ENCODE measurements at places on chromosomes 7 and 10.

DNA sequence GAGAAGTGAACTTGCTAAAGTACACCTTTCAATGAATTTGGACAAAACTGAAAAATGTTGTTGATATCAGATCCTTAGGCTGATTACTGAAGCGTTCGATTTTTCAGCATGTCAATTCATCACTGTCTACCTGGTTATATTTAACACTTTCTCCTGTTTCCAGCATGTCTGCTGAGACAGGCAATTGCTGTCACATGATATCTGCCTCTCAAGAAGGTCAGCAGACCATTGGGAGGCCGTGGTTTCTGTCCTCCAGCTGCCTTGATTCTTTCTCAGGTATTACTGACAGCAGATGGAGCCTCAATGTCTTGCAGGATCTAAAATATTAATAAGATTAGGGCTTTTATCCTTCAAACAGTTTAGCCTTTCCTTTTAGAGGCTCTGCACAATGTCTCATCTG lies 127.5 kb downstream of the SNX10 start:
- H3K4me1 ChIP-seq = no peaks in the 10 kb centered on the region
- no peaks in the 10 kb centered on the region for H3K36me3 ChIP-seq
- no peak overlapping the region for H3K4me3 ChIP-seq

DNA sequence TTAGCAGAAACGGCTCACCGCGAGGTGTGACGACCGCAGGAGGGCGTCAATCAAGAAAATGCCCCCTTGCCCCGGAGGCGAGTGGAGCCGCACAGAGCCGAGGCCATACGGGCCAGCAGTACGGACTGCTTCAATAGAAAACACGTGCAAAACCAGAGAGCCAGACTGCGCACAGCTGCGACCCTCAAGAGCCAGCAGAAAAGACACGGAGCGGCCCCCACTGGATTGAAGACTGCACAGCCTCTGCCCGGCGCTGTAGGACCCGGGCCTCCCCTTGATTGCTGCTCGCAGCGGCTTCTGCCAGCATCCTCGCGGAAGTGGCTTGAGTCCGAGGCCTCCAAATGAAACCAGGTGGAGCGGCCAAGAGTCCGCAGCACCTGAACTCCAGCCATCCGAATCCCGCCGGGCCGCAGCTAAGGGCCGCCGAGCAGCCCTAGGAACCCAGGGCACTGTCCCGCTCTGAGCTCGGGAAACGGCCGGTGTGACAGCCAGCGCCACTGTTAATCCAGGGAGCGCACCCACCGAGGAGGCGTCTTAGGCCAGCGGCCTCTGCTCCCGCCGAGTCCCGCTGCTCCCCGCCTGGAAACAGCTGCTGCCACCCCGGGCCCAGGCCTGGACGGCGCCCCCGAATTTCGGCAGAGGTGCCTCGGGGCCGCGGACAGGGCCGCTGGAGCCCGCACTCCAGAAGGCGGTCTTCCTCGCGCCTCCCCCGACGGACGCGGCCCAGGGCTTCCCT lies 660 bp upstream of the HHEX start:
- no peak for DNase-seq
- peaks cover 16% of the 10 kb centered on the region for H3K4me1 ChIP-seq
- H3K4me3 ChIP-seq = peak overlapping the region; percentile 82
- H3K36me3 ChIP-seq = no peaks in the 10 kb centered on the region
- peaks cover 41% of the 10 kb centered on the region for H3K27me3 ChIP-seq
- no peak overlapping the region for H3K27ac ChIP-seq

GRCh38 chr10:102763037-102763607 lies 19.4 kb downstream of the WBP1L start:
- H3K27ac ChIP-seq = no peak overlapping the region
- no peak overlapping the region for H3K4me3 ChIP-seq
- no peaks in the 10 kb centered on the region for H3K27me3 ChIP-seq
- peaks cover 38% of the 10 kb centered on the region for H3K4me1 ChIP-seq

- H3K4me3 ChIP-seq = no peak overlapping the region
- H3K4me1 ChIP-seq = peaks cover 8% of the 10 kb centered on the region
- peaks cover 17% of the 10 kb centered on the region for H3K27me3 ChIP-seq
- no peak for DNase-seq
- H3K36me3 ChIP-seq = peaks cover 8% of the 10 kb centered on the region
Observed at GRCh38 chr10:110323503-110323902, 18.8 kb upstream of the SMNDC1 start.

DNA sequence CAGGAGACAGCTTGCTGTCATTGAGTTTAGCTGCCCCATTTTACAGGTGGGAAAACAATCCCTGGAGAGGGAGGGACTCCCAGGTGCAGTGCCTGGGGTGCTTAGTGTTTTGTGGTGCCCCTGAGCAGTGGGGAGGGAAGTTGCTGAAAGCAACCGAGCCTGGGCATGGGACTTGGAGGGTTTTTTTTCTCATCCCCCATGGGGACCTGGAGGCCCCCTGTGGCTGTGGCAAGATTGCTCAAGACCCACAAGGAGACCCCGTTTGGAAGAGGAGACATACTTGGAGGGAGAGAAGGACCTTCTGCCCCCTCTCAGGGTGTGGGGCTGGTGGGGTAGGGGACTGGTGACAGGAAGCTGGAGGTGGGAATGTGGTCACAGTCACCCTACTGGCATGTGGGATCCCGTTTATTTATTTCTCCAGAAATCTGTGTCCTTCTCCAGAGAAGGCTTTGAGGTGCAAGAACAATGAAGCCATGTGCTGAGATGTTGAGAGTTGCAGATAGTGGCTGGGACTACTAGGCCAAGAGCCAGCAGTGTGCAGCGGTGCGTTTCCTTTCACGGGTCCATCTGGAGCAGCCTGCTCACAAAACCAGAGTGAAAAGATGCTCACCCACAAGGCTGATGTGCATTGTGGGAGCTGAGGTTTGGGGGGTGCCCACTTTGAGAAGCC lies 21.5 kb downstream of the ZMIZ1 start:
- no peak for DNase-seq
- H3K36me3 ChIP-seq = no peaks in the 10 kb centered on the region
- H3K27ac ChIP-seq = peak overlapping the region; percentile 85
- H3K4me3 ChIP-seq = no peak overlapping the region
- no peaks in the 10 kb centered on the region for H3K27me3 ChIP-seq

GRCh38 chr10:78403781-78404180 lies 370.1 kb downstream of the RPS24 start:
- H3K27ac ChIP-seq = no peak overlapping the region
- H3K4me3 ChIP-seq = no peak overlapping the region
- peaks cover 2% of the 10 kb centered on the region for H3K36me3 ChIP-seq
- H3K4me1 ChIP-seq = peaks cover 8% of the 10 kb centered on the region

GRCh38 chr7:123023126-123023525 lies 27.6 kb upstream of the TAS2R16 start:
- H3K4me1 ChIP-seq = no peaks in the 10 kb centered on the region
- H3K36me3 ChIP-seq = no peaks in the 10 kb centered on the region
- DNase-seq = no peak
- no peaks in the 10 kb centered on the region for H3K27me3 ChIP-seq

DNA sequence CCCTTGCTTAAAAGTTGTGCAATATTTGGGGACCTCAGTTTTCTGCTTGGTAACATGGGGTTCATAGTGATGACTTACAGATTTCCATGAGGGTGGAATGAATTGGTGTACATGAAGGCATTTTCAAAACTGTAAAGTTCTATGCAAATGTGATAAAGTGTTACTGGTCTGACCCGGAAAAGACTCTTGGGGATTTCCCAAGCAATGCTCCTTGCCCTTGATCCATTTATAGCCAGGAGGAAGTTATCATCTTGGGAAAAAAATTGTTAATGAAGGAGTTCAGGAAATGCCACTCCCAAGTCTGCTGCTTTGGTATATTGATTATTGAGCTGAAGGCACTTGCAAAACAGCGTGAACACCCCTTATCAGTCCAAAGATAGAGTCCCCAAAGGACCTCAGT lies 96.3 kb upstream of the ZPBP start:
- peaks cover 9% of the 10 kb centered on the region for H3K4me1 ChIP-seq
- no peak overlapping the region for H3K27ac ChIP-seq
- H3K27me3 ChIP-seq = peaks cover 9% of the 10 kb centered on the region

- H3K36me3 ChIP-seq = no peaks in the 10 kb centered on the region
- no peaks in the 10 kb centered on the region for H3K27me3 ChIP-seq
- H3K27ac ChIP-seq = no peak overlapping the region
- no peak overlapping the region for H3K4me3 ChIP-seq
- H3K4me1 ChIP-seq = no peaks in the 10 kb centered on the region
Observed at GRCh38 chr10:25509151-25509550, 334.4 kb downstream of the GPR158 start.
